ENCODE measurements at places on chromosomes 11 and 22.

- no peak for DNase-seq
Observed at GRCh38 chr22:25064894-25065560, 112.5 kb downstream of the KIAA1671 start.

DNA sequence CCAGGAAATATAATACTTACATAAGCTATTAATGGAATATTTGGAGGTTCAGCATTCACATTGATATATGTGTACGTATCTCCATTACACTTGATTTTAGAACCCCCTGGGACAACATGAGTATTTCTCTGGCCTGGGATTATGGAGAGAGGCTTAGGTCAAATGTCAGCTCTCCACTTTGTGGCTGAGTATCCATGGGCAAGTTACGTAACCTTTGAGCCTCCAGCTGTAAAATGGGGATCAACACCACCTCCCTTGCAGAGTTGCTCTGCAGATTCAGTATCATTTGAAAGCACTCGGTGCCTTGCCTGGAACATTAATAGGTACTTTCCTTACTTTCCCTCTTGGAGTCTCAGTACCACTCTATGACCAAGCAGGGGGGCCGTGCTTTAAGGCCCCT lies 33.2 kb downstream of the C22orf31 start:
- DNase-seq, result no peak

- DNase-seq, result peak; percentile 2
Observed at GRCh38 chr11:76512851-76513653, 68.2 kb downstream of the EMSY start.

- no peak for DNase-seq
Observed at GRCh38 chr22:47681411-47682165, 919.1 kb downstream of the TBC1D22A start.

- DNase-seq, result no peak
Observed at GRCh38 chr11:87662287-87662686, 513.0 kb downstream of the RAB38 start.

DNA sequence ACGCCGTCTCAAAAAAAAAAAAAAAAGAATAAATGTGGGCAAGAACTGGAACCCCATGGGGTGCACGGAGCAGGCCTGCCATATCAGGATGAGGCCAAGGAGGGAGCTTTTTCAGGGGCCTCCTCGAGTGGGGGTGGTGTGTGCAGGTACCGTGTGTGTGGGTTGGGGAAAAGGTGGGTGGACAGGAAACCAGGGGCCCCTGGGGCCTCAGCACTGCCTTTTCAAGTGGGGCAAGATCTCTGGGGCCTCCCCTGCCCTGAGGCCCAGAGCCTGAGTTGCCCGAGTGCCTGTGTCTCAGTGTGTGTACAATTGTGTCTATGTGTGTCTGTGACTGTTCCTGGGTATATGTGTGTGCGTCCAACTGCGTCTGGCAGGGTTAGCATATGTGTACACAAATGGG lies 23.8 kb downstream of the TEF start:
- no peak for DNase-seq

GRCh38 chr11:102924851-102925380 lies 30.6 kb downstream of the MMP13 start:
- peak; percentile 59 for DNase-seq

GRCh38 chr11:131404010-131404409 lies 33.6 kb downstream of the NTM start:
- no peak for DNase-seq

GRCh38 chr11:105720096-105720495 lies 110.2 kb downstream of the GRIA4 start:
- no peak for DNase-seq

GRCh38 chr11:133081020-133081419 lies 451.3 kb downstream of the OPCML start:
- DNase-seq, result no peak

GRCh38 chr11:94112206-94112953 lies 16.3 kb upstream of the PANX1 start:
- DNase-seq, result no peak

DNA sequence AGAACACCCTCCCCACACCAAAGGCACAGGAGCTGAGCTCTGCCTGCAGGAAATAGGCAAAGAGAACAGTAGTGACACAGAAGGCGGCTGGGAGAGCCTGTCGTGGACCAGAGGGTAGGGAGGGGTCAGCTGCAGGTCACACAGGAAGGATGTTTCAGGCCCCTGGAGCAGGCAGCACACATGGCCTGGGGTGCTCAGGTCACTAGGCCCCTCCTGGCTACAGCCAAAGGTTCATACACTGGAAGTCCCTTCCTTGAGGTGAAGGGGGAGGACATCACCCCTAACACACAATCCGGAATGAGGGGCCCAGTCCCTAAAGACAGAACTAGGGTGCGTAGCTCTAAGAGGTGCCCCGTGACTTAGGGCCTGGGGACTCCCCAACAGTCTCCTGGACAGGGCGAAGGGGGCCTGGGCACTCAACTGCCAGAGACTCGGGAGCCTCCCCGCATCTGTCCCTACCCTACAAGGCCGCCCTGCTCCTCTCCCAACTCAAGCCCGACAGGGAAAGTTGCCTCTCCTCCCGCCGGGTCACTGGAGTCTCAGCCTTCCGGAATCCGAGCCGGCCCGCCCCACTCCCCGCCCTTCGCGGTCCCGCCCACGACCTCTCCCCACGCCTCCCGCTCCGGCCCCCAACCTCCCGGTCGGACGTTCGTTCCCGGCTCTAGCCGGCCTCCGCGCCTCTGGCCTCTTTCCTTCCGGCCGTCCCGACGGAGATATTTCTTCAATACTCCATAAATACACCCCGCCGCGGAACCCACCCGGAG lies at the start of gene CYB5R2:
CYB5R2 (minus strand) TSS at position 541 of the 764 bp plus-strand sequence. CDS start 675 bp downstream, outside the sequence.
- peak; percentile 18 for DNase-seq

- DNase-seq, result no peak
Observed at GRCh38 chr22:27370987-27371386, 430.6 kb downstream of the MN1 start.

GRCh38 chr11:86063536-86063935 lies 5.3 kb downstream of the PICALM start:
- no peak for DNase-seq

DNA sequence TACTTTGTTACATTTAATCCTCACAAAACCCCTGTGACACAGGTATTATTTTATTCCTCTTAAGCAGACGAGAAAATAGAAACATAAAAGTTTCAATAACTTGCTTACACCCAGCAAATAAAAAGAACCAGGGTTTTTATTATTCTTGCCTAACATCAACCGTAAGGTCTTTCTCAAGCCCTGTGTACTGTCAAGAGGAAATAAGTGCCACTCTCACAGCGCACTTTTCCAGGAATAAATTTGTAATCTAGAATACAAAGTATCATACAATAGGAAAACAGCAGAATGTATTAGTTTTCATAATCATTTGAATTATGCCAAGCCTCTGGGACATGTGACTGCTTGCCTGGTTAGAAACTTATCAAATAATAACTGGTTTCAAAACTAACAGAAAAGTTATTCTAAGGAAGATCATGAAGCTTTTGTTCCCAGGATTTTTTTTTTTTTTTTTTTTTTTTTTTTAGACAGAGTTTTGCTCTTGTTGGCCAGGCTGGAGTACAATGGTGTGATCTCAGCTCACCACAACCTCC lies 7.4 kb downstream of the CCDC34 start:
- no peak for DNase-seq
